ENCODE measurements at places on chromosomes 5 and 9.

DNA sequence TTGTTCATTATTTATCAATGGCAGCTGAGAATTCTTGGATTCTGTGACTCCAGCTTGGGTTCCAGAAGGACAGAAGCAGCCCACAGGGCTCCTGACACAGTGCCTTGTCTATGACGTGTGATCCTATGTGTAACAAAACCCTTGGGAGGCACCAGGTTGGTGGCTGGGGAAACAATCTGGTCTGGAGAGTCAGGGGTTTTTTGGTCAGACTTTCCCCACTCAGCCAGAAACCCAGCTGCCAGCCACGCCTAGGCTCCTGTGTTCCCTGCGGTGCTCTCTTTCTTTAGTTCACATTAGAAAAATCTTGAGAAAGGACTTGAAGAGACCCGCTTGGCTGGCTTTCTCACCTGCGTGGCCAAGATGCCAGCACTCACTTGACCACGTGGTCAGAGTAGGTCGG lies 15.5 kb upstream of the ZBED3 start:
- no peak for DNase-seq

GRCh38 chr9:94791435-94791834 lies 64.9 kb downstream of the AOPEP start:
- DNase-seq, result no peak

DNA sequence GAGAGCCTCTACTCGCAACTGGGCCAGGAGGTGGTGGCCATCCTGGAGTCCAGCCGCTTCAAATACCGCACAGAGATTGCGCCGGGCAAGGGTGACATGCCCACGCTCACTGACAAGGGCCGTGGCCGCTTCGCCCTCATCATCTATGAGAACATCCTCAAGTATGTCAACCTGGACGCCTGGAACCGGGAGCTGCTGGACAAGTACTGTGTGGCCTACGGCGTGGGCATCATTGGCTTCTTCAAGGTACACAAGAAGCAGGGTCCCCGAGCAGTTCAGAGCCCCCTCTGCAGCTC lies 13.5 kb downstream of the NDST1 start:
- no peak for DNase-seq

GRCh38 chr5:94263068-94263467 lies 355.3 kb downstream of the KIAA0825 start:
- DNase-seq, result no peak

DNA sequence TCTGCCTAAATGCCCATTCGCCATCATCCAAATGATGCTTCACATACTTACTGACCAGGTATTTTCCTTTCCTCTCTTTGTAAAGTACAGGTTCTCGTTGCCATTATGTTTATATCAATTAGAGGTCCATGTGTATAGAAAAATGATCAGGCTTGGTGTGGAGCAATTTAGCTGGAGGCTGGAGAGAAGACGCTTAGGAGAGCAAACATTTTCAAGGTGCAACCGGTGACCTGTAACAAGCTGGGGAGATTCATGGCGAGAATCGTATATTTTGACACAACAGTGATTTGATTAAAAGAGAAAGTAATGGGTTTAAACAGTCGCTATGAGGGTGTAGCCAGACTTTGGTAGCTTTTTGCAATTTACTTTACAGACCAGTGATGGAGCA lies 170.9 kb upstream of the TBCA start:
- no peak for DNase-seq

- no peak for DNase-seq
Measured at GRCh38 chr5:169566202-169566601, 17.4 kb upstream of the SPDL1 start.

DNA sequence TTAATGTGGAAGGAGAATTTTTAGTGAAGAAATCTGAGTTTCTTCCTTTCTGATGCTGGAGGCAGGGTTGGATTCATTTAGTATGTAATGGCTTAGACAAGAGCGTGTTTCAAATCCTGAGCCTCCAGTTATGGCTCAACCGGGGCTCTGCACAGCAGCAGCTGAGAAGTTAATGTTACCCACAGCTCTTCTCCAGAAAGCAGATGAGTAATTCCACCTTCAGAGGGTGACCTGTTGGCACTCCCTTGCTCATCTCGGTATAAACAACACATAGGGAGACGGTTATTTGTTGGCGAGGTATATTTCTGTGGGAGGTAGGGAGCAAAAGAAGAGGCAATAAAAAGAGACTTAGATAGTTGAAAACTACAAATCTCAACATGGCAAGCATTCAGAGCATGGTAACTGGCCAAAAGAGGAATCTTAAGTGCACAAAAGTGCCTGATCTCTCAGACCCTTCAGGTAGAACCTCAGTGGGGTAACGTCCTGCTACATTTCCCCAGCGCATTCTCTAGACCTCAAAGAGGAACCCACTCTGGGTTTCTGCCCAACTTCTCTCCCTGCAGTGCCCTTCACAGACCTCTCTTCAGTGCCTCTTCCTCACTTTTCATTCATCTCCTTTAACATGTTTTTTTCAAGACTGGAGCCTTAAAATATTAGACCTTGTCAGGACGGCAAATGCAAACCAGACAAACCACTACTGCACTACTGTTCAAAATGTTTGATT lies 417.5 kb upstream of the ADAMTSL1 start:
- no peak for DNase-seq

DNA sequence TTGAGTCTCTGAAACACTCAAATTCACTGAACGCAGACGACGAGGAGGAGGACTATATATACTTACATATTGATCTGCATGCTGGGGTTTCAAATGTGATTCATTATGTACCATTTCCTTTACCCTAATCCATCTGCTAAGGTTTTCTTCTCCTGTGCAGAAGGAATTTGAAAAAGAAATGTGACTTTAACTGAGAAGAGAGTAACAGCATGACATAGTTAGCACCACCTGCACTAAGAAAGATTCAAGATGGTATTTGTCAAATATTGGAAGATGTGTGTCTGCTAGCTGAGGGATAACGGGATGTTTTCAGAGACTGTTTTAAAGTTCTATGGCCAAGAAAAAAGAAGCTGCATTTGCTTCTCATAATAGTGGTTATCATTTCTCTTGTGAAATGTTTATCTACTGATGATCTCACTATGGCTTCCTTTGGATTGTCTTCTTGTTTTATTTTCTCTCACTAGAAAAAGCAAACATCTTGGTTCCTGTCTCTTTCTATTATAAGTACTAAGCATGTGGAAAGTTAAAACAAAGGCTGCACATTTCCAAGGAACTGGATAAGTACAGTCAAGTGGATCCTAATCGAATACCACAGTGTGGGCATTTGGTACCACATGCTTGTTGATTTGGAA lies 89.8 kb upstream of the TLE4 start:
- no peak for DNase-seq

GRCh38 chr5:89071101-89071940 lies 188.3 kb upstream of the MEF2C start:
- DNase-seq, result no peak

GRCh38 chr9:11135851-11136250 lies 523.0 kb upstream of the PTPRD start:
- DNase-seq, result no peak

GRCh38 chr5:132767150-132767549 lies 9.9 kb downstream of the SEPTIN8 start:
- DNase-seq, result no peak

GRCh38 chr5:115202952-115203351 lies 33.2 kb upstream of the TRIM36 start:
- no peak for DNase-seq

DNA sequence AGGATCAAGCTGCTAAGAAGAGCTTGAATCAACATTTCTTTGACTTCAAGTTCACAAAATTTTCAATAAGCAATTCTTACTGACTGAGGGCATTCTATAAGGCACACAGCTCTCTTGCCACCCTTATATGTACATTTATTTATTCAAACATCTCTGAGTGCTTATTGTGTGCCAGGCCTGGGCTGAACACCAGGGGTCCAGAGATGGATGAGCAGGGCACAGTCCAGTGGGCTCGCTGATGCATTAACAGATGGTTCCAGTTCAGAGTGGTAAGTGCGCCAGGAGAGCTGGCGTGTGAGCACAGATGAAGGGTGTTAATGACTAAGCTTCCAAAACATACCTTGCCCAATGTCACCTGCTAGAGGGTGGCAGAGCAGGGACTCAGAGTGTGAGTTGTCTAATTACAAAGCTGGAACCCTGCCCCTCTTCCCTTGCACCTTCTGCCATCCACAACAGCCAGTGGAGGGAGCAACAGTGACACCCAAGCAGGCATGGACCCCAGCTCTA lies 24.6 kb downstream of the ALG2 start:
- no peak for DNase-seq

GRCh38 chr9:129656795-129657390 lies 8.6 kb upstream of the PRRX2 start:
- peak; percentile 42 for DNase-seq

GRCh38 chr9:133604214-133604613 lies 5.0 kb downstream of the FAM163B start:
- DNase-seq, result no peak

DNA sequence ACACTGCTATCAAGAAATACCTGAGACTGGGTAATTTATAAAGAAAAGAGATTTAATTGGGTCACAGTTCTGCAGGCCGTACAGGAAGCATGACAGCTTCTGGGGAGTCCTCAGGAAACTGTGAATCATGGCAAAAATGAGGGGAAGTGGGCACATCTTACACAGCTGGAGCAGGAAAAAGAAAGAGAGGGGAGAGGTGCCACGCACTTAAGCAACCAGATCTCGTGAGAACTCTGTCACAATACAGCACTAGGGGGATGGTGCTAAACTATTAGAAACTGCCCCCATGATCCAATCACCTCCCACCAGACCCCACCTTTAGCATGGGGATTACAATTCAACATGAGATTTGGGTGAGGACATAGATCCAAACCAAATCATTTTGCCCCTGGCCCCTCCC lies 105.5 kb upstream of the CPLX2 start:
- DNase-seq, result no peak

DNA sequence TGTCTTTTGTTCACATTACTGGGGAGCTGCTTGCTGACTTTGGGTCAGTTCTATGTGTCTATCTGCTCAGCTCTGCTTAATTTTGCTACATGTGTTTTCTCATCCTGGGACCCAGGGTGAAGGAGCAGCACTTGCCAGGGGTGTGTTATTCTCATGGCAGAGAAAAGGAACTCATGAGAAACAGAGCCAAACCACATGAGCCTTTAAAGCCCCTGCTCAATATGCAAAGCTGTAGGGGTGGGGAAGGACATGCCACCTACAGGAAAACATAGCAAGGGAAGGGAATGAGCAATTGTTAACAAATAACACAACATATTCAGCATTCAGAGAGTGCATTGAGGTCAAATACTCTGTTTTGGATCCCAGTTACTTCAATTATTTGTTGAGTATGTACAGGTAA lies 290.9 kb downstream of the CDK5RAP2 start:
- DNase-seq, result no peak

DNA sequence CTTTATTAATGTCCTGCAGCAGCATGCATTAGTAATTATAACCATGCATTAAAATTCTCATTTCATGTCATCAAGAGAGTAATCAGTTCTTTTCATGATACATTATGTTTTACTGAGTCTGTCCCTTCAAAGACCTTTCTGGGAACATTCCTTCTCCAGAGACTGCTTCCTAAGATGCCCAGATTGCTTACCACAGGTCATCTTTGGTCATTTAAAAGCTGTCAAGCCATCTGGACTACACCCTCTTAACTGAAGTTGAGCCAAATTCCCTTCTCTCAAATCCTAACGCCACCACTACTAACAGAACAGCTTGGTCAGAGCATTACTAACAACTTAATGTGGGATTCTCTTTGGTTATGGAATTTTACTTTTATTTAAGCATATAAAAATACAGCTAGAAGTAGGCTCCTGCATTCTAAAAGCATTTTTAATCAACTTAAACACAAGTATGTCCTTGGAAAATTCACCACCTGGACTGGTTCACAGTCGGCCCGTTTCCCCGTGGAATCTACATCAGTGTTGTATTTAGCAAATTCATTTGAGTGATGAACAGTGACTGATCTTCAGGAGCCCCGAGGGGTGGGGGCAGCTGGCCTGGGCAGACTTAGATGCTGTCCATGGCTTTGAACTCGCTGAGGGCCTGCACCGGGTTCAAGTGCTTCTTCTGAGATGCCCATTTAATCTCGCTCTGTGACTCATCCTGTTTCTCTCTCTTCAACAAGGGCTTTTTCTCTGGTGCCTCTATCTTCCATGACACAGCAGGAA lies 92.8 kb upstream of the CCDC112 start:
- peak; percentile 10 for DNase-seq

- DNase-seq, result no peak
Measured at GRCh38 chr9:91815896-91816295, 134.1 kb downstream of the ROR2 start.

DNA sequence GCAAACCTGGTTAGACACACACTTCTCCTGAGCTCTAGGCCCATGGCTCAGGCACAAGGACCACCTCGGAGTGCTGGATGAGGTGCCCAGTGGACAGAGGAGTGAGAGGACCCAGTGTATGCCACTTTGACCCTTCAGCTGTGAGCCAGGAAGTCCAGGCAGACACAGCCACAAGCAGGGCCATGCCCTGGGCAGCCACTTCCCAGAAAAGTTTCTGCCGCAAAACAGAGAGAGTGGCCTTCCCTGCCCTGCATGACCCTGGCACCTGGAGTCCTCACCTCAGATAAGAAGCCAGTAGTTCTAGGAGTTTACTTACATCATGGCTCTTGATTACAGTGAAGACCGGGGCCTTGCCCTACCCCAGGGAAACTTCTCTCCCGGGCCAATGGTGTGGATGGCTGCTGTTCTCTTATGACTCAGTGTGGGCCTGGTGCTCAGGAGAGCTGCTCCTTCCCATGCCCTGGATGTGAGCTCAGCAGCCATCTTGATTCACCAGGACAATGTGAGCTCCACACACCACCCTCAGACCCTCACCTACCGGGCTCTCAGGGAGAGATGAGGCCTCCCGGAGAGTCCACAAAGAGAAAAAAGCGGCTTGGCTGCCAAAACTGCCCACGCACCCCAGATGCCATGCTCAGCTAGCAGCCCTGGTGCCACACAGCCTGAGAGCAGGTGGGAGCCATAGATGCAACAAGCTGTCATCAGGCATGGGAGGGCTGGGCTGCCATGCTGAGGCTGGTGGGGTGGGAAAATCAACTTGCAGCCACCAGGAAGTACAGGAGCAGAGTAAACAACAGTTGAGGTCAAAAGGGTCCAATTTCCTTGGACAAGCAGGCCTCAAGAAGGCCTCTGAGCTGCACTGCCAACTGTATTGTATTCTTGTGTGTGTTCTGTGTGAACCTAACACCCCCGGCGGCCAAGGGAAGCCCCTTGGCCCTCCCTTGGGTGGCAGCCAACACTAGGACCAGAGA lies 11.7 kb upstream of the IRF1 start:
- no peak for DNase-seq

DNA sequence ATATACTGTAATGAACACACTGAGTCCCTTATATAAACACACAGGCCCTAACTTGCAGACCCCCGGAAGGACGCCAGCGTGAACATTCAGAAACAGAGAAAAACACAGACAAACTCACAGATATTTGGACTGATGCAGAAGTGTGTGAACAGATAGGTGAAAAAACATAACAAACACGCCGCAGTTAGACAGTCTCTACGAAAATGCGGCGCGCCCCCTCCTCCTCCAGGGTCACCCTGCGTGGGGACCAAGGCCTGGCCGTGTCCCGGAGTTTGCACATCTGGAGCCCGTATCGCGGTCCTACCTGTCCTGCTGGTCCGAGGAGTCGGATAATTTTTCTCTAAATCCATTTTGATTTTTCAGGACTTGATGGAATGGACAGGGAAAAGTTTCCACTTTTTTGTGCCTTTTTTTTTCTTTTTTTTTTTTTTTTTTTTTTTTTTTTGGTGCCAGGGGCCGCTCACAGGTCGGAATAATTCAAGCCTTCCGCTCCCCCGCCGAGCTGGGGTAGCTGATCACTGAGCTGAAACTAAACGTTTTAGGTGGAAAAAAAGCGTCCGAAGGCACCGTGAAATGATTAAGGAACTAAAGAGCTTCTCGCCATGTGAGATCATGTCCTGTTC lies at the start of gene PAX5:
Gene PAX5, minus strand, starts transcription at position 587 of the 623 bp plus-strand sequence. Its CDS starts 237 bp downstream, at position 350.
- DNase-seq, result no peak

- DNase-seq, result no peak
Measured at GRCh38 chr5:62077823-62078550, 228.0 kb upstream of the KIF2A start.
